ENCODE measurements at places on chromosomes 16 and 17.

GRCh38 chr17:63540590-63540989, 9.7 kb upstream of the DCAF7 start:
- no peak for DNase-seq

GRCh38 chr17:40479754-40480480, 21.5 kb downstream of the TNS4 start:
- peak; percentile 19 for DNase-seq

DNA sequence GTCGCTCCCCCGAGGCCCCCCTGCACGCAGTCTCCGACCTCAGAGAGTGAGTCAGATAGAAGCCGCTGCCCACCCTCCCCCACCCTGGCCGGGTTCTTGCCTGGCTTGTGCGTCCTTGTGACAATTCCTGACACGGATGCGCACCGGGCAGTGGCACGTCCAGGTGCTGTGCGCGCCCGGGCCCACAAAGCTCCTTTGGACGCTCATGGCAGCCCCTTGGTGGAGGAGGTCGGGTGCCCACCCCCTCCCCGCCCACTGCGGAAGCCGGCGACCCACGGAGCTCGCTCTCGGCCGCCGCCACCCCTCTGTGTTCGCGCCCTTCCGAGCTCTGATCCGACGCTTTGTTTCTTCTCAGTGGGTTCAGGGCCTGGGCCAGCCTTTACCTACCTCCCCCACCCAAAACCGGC, 662 bp upstream of the TUBB3 start:
- peak; percentile 53 for DNase-seq

- no peak for DNase-seq
These were observed 29.4 kb downstream of the TOM1L2 start for GRCh38 chr17:17942846-17943245.

Measured in suppressor macrophage (primary cell).